ENCODE measurements at places on chromosomes 13 and 19.

DNA sequence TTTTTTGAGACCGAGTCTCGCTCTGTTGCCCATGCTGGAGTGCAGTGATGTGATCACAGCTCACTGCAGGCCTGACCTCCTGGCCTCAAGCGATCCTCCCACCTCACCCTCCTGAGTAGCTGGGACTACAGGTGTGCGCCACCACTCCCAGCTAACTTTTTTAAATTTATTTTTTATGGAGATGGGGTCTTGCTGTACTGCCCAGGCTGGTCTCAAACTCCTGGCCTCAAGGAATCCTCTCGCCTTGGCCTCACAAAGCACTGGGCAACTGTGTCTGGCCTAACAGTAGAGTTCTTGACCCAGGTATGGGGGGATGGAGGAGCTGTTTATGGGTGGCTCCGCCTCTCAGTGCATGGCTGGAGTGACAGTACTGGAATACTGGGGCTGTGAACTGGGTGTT lies 59.6 kb downstream of the SMARCA4 start:
- no peak for DNase-seq

GRCh38 chr19:14369399-14370168 lies 11.7 kb upstream of the ADGRE5 start:
- peak; percentile 85 for DNase-seq

DNA sequence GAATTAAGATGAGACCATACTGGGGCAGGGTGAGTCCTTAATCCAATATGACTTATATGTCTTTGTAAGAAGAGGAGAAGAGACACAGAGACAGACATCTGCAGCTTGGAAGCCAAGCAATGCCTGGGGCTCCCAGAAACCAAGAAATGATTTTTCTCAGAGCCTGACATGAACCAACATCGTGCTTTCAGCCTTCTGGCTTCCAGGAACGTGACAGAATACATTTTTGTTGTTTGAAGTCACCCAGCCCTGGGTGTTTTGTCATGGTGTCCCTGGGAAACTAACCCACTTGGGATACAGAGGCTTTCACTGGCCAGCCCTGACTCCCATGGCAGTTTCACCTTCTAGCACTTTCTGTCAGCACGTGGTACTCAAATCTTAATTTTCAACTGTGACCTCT lies 95.3 kb upstream of the SLC10A2 start:
- no peak for DNase-seq

GRCh38 chr19:19006213-19006612 lies 27.1 kb downstream of the SUGP2 start:
- no peak for DNase-seq

DNA sequence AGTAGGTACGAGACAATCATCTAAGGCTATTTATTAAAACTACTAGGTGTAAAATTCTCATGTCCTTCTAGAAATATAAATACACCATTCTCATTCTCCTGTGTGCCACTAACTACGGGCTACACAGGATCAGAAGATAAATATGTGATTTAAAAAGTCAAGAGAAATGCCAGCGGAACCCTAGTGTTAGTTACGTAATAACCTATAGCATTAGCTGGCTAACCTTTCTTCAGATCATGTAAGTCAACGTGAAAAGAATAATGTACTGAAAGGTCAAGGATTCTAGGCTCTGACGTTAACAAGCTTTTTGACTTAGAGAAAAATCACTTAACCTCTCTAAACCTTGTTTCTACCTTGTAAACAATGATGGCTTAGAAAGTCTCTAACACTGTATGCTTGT lies 121.8 kb downstream of the RGCC start:
- no peak for DNase-seq

DNA sequence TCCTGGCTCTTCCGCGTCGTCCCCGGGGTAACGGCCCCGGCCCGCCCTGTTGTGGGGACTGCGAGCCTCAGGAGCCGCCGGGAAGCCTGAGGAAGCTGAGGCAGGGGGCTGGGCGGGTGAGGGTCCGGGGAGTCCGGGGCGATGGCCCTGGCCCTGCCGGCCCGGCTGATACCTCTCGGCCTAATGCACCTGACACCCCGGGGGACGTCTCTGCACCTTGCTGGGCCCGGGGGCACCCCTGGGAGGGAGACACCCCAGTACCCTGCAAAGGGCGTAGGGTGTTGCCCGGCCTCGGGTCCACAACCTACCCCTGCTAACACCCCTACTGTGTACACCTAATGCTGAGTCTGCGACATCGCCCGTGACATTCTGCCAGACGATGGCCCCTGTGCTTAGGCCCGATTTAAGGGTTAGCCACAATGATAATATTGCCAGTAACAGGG lies 410 bp downstream of the PIN1 start:
- DNase-seq, result no peak

- no peak for DNase-seq
Observed at GRCh38 chr19:42123765-42124164, 8.5 kb downstream of the POU2F2 start.
